ENCODE measurements at places on chromosomes 7 and 10.

- no peak for DNase-seq
Observed at GRCh38 chr10:43077421-43078171, 727 bp downstream of the RET start.

- no peak for DNase-seq
Observed at GRCh38 chr7:115008465-115009114, 86.7 kb downstream of the MDFIC start.

DNA sequence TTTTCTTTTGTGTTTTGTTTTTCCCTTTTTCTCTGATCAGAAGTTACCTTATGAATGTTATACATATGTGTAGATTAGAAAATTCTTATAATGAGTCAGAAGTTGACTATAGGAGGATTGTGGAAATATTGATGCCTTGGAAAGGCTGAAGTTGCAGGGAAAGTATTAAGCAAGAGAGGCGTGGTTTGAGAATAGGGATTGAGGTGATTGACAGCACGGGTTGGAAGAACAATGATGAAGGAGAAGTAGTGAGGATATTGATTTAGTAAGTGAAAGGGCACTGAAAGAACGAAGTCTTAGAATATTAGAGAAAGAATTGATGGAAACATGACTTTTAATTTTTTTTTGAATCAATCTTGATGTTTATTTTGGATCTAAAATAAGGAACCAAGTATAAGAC is 176.0 kb downstream of the EXOC4 start:
- DNase-seq, result no peak

DNA sequence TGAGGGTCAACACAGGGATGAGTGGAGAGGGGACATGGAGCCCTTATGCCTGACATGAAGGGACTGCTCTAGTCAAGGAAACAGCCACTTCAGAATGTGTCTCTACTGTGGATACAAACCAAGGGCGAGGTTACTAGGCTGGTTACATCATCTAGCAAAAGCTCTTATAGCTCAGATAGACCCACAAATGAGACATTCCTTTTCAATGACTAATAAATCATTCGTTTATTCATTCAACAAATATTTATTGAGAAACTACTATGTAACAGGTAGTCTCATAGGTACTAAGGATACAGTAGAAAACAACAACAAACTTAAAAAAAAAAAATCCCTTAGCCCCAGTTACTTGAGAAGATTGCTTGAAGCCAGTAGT is 219.5 kb downstream of the KIAA1217 start:
- no peak for DNase-seq

GRCh38 chr10:7572391-7572790 is 94.4 kb downstream of the ITIH5 start:
- DNase-seq, result no peak

- DNase-seq, result no peak
Observed at GRCh38 chr10:131567279-131568162, 256.0 kb upstream of the TCERG1L start.

DNA sequence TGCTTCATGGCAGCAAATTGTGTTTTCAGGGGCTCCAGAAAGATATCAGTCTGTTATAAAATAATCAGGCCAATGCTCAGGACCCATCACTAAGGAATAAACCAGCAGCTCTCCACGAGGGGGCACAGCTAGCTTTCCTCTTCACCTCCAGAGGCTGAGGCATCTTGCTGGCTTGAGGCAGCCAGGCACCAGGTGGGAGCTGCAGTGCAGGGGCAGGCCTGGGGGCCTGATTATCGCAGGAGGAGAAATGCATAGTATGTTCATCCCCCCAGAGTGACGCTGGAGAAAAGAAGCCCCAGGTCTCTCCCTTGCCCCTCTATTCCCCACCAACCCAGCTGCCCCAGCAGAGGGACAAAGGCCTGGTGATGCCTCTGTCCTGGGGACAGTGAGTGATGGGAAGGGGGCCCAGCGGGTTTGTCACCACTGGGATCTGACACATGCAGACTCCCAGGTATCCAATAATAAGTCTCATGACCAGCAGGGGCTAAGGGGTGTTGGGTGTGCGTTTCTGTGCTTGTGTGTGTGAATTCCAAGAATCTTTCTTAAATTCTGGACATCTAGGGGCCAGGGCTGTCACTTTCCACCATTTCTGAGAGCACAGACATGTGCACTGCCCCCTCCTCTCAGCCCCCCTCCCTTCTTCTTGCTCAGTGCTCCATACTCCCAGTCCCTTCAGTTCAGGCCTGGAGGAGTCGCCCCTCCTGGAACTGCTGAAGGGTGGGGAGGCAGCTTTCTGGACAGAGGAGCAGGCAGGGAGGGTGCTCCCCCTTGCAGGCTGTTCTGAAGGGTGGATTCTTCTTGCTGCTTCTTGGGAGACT is 128.1 kb upstream of the FAM20C start:
- peak; percentile 13 for DNase-seq

DNA sequence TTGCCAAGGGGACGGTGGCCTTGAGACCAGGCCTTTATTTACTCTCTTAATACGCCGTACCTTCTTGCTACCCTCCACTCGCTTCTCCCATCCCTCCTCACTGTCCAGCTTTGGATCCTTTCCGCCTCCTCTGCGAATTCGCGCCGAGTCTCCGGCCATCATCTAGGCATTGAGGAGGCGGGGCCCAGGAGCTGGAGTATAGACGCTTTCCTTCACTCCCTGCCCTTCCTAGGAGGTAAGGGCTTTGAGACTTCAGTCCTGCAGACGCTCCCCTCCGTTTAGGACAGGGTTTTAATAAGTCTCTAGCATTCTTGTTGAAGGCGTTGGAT is 538 bp downstream of the TFAM start:
- DNase-seq, result peak; percentile 26

GRCh38 chr7:137342265-137342664 is 1.3 kb downstream of the PTN start:
- DNase-seq, result no peak

DNA sequence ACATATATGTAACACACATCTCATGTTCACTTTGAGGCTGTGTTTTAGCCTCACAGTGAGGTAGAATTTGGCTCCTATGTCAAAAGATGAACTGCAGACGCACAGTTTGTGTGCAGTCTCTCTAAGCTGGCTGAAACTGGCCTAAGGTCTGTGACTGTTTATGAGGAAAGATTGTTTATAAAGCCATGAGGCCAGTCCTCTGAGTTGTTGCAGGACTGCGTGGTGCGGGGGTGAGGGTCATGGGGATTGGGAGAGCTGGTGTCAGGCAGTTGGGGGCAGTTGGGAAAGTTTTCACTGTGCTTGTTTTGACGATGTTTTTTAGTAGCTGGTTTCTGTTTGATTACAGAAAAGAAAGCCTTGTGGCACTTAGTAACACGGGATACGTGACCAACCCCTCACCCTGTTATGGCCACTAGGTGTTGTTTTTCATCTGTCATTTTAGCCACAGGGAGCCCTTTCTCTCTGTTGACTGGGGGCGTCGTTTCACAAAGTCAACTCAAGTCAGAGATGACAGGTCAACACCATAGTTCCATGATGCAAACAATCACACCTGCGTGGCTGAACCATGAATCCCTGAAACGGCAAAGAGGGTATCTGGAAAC is 310.9 kb downstream of the CCDC3 start:
- no peak for DNase-seq

GRCh38 chr10:99325281-99325680 is 3.9 kb upstream of the CNNM1 start:
- DNase-seq, result no peak

DNA sequence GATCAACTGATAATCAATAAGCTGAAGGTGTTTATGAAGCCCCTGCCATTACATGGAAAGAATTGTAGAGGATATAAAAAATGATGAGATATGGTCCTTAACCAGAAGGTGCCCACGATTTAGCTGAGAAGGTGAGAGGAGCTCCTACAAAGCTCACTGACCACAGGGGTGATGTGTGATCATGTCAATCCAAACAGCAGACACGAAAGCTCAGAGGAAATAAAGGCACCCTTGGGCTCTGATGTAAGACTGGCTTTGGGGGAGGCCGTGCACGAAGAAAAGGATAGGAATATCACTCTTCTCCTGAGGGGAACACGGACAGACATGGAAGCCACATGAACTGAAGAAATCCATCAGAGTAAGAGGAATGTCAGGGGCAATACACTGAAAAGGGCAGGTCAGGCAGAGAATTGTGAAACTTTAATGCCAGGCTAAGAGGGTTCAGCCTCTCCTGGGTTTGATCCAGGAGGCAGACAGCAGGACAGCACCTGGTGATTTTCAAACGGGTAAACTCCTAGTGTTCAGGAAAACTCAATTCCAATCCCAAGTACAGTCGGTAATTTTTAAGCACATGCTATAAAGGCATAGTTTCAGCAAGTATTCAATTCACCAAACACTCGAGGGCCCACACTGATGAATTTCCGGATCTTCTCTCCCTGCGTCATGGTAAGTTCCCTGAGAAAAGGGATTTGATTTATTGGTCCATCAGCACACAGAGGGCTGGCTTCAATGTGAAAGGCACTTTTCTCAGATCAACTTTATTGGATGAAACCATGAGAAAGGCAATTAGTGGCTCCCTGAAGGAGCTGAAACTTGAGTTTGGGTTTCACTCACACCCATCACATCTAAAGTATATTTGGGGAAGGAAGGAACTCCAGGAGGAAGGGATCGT is 163.8 kb downstream of the PRPF18 start:
- DNase-seq, result no peak

GRCh38 chr10:58137813-58138212 is 129.9 kb downstream of the IPMK start:
- DNase-seq, result no peak

DNA sequence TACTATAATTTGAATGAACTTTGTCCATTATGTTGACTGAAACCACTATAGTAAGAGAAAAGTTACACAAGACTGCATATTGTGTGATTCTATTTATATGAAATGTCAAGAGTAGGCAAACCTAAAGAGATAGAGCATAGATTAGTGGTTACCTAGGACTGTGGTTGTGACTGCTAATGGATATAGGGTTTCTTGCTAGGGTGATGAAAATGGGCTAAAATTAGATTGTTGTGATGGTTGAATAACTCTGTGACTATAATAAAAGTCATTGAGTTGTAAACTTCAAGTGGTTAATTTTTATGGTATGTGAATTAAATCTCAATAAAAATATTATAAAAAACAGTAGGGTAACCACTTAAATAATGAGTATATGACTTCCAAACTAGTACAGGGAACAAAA is 142.9 kb upstream of the AHR start:
- no peak for DNase-seq

- no peak for DNase-seq
Observed at GRCh38 chr10:56928714-56929113, 567.7 kb upstream of the ZWINT start.

- DNase-seq, result no peak
Observed at GRCh38 chr7:50308203-50308531, 3.7 kb downstream of the IKZF1 start.

- no peak for DNase-seq
Observed at GRCh38 chr10:108849688-108850087, 1073.6 kb downstream of the XPNPEP1 start.

GRCh38 chr7:22726907-22727713 is at the start of gene IL6:
Gene IL6, plus strand, starts transcription at chr7:22727200. Its CDS starts 63 bp downstream, at chr7:22727263.
- DNase-seq, result peak; percentile 16

DNA sequence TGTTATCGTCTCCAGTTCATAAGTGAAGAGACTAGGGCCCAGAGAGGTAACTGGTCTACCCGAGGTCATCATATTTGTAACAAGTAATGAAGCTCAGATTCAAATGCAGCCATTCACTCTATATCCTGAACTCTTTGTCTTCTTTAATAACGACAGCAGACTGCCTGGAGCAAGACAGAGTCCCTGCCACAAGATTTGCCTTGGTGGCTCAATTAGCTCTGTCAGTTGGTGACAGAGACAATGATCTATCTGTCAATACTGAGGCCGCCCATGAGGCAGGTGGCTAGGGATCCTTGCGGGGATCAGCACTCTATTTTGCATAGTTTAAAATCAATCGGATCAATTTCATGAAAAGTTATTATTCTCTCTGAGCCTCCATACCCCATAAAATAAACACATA is 43.9 kb downstream of the SH3PXD2A start:
- DNase-seq, result no peak

GRCh38 chr10:93062514-93063143 is 2.0 kb downstream of the CYP26C1 start:
- DNase-seq, result peak; percentile 64

DNA sequence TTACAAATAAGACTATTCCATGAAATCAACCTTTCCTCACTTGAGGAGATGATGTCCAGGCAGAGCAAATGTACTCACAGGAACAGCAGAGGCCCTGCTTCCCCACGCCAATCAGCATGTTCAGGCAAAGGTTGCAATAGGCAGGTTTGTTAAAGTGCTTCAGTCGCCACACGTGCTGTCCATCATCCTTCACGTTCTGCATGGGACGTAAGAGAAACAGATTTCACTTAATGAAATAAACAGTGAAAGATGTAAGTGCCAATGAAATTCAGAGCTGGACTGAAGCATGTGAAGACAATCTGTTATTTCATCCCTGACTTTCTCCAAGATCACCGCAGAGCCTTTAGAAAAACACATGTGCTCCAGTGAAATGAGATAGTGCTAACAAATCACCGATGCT is 217.4 kb downstream of the DGKB start:
- no peak for DNase-seq

DNA sequence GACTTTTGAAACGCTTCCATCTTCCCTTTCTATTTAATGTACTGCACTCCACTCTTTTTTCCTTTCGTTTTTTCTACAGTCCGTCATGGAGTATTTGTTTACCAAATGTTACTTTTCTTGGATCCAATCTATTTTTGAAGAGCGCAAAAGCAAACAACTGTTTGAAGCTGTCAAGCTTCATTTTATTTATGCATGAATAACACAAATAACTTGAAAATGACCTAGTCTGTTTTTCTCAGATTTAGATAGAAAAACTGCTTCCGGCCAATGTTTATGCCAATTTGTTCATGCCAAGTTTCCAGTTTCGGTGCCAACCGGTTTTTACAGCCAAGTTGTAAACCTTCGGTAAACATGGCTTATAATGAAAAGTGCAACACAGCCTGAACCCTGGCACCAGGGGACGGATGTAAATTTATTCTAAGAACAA is 150.9 kb upstream of the KLF6 start:
- DNase-seq, result no peak

- no peak for DNase-seq
Observed at GRCh38 chr10:52469970-52470705, 156.1 kb downstream of the DKK1 start.

DNA sequence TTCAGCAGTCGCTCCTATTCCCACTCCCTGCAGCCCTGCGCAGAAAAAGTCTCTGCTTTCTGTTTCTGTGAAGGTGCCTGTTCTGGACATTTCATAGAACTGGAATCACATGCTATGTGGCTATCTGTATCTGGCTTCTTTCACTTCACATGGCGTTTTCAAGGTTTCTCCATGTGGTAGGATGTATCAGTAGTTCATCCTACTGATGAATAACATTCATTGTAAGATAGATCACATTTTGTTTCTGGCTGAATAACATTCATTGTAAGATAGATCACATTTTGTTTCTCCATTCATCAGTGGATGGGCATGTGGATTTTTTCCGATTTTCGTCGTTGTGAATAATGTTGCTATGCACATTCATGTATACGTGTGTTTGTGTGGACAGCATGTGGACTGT is 44.5 kb downstream of the HSPA12A start:
- DNase-seq, result no peak

DNA sequence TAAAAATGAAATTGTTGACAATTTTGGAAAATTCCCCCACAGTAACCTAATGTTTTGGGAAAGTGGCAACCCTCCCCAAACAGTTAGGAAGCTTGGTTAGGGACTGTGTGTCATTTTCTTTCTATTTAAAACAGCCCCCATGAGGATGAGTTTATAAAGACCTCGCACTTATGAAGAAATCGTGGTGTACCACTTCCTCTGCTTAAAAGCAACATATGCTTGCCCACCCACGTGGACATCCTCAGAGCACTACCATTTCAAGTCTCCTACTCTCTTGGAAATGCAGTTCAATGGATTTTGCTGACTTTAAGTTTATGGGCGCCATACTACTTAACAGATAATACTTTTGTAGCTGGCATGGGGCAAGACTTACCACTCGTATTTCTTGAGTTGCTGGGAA is 223.8 kb downstream of the DYNC1I1 start:
- DNase-seq, result no peak

- no peak for DNase-seq
Observed at GRCh38 chr10:22017283-22018020, 13.9 kb upstream of the DNAJC1 start.

Data from activated CD4-positive, alpha-beta T cell treated with anti-CD3 and anti-CD28 coated beads, Interleukin-2, amount 50 U/mL, for 48 hours (primary cell).